Foreskin melanocyte (primary cell): ENCODE measurements at places on chromosomes 12 and 14.

GRCh38 chr12:95637471-95638155 is 86.3 kb upstream of the USP44 start:
- DNase-seq: no peak

- DNase-seq: no peak
Observed at GRCh38 chr14:29262979-29263378, 496.4 kb downstream of the FOXG1 start.

DNA sequence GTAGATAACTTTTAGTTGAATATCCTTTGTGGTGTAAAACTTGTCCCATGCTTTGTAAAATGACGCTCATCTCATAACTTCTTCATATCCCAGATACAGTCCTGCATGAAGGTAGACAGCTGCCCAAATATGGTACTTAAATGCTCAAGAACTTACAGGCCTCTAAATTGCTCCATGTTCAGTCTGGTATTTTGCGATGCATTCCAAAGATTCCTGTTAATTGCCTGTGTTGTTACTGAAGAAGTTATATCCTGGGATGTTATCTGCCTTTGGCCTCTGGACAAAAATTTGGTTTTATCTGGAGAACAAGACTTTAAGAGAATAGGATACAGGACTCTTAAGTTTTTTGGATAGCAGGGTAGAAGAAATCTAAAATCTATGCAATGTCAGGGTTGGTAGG is 473.0 kb downstream of the PCNX1 start:
- DNase-seq: peak; percentile 7

DNA sequence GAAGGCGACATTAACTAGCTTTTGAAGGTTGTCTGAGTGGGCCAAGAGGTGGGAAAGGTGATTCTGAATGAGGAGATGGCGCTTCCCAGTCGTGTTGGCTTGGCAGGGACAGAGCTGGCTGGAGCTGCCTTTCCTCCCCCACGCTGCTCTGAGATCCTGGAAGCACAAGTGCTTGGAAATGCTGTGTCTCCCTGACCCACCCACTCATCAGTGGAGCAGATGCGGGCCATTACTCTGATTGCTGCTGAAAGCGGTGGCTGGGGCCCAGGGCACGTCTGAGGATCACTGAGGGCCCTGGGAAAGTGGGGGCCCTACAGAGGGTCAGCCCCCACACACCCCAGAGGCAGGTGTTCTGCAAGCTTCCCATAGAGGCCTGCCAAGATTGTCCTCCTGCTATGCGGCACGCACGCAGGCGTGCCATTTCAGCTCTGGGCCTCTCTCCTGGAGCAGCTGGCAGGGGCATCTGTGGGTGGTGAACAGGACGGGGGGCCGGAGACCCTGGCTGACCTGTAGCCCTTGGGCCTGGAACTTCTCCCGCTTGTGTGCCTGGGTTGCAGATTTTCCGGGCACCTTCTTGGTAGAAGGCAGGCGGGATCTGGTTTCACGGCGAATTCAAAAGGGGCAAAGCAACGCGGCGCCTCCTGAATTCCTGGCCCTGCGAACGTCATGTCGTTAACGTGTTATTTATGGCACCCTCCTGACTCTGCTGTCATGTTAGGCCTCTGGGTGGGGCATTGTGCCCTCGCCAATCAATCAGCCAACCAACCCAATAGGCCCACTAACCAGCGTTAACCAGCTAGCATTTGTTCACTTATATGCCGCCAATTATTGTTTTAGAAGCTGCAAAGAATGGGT is 133.8 kb upstream of the TBX3 start:
- DNase-seq: no peak

- no peak for DNase-seq
Observed at GRCh38 chr14:103296007-103296406, 38.0 kb upstream of the EIF5 start.

DNA sequence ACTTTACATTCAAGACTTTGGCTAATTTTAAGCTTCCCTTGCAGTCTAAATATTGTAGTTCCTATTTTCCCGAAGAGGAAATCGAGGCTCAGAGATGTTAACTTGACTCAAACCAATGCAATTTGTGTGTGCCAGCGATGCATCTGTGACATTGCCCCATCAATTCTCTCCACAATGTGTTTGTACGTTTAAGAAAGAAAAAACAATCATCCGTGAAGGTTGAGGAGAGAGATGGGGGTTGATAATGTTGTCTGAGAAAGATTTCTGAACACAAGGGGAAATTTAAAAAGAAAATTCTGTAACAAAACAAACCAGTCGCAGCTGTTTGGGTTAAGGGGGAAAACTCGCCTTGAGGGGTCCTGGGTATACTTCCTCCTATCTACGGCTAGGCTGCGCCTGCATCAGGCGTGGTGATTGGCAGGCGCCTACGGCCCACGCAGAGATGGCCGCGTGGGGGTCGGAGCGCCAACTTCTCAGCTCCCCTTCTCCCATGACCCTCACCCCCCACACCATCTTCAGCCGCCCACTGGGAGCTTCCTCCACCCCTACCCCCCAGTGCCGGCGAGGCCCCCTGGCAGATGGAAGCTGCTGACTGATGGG is 12.3 kb downstream of the SIX1 start:
- DNase-seq: no peak

- no peak for DNase-seq
Observed at GRCh38 chr12:15733136-15733535, 56.1 kb downstream of the EPS8 start.

GRCh38 chr12:102596031-102596430 is 115.7 kb upstream of the IGF1 start:
- DNase-seq: no peak

GRCh38 chr12:79098530-79098929 is 234.0 kb downstream of the SYT1 start:
- DNase-seq: no peak

DNA sequence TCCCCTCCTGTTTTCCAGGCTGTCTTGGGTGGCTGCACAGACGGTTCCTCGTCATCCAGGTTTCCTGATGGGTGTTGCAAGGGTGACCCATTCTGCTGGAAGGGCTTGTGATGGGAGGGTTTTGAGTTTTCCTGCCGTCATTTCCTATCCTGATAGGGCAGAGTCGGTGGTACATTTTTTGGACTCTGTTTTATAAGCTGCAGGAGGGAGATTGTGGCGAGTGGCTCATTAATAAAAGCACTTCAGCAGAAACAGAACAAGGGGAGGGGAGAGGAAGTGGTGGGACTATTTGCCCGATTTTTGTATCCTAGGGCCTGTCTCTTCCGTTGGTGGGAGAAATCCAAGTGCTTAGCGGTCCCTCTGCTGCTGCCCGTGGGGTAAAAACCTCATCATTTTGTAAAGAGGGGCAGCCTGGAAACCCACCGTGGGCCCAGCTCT is 40.0 kb downstream of the TSPAN9 start:
- peak; percentile 14 for DNase-seq

DNA sequence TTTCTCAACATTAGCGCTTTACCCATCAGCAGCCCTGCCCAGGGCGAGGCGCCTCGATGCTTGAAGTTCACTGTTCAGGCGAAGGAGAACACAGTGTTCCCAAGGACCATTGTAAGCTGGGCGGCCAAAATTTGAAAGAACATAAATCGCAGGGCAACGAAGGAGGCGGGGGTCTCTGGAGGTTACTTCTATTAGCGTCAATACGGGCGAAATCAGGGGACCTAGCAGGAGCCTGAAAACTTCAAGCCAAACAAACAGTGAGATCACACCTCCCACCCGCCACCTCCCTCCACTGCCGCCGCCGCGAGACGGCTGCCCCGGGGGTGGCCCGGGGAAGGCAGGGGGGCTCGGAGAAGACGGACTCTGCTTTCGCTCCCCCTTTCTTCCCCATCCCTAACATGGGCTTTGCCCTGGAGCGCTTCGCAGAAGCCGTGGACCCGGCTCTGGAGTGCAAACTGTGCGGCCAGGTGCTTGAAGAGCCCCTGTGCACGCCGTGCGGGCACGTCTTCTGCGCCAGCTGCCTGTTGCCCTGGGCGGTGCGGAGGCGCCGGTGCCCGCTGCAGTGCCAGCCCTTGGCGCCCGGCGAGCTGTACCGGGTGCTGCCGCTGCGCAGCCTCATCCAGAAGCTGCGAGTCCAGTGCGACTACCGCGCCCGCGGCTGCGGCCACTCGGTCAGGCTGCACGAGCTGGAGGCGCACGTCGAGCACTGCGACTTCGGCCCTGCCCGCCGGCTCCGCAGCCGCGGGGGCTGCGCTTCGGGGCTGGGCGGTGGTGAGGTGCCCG is at the start of gene PDZRN4:
PDZRN4 (plus strand) TSS at position 263 of the 783 bp plus-strand sequence.
- DNase-seq: peak; percentile 3

- no peak for DNase-seq
Observed at GRCh38 chr12:27790179-27790578, 10.1 kb upstream of the MANSC4 start.

GRCh38 chr12:68821357-68822188 is 13.6 kb downstream of the MDM2 start:
- DNase-seq: no peak
